ENCODE measurements at places on chromosomes 16 and 17.

- DNase-seq, result no peak
Observed at GRCh38 chr17:41439375-41439774, 1.4 kb downstream of the KRT38 start.

- DNase-seq, result peak; percentile 79
Observed at GRCh38 chr16:75138636-75139035, 9.7 kb upstream of the ZFP1 start.

DNA sequence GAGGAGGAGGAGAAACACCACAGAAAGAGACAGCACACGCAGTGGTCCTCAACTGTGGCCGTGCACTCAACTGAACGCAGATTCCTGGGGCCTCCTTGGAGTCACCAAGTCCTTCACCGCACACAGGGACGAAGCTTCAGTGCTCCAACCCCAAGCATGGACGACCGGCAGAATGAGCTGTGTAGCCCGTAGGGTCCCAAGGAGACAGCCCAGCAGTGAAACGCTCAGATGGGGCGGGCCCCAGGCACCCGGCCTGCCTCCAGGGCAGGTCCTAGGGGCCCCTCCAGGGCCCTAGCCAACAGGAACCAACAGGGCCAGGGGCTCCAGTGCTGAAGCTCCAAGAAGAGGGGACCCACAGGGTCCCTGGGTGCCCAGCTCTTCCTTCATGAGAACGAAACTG, 13.2 kb downstream of the RAB40B start:
- no peak for DNase-seq

- DNase-seq, result no peak
Observed at GRCh38 chr16:86157616-86158247, 258.8 kb downstream of the IRF8 start.

- DNase-seq, result no peak
Observed at GRCh38 chr17:30805944-30806456, 18.5 kb downstream of the CRLF3 start.

- no peak for DNase-seq
Observed at GRCh38 chr16:21217121-21217520, 5.7 kb upstream of the ZP2 start.

DNA sequence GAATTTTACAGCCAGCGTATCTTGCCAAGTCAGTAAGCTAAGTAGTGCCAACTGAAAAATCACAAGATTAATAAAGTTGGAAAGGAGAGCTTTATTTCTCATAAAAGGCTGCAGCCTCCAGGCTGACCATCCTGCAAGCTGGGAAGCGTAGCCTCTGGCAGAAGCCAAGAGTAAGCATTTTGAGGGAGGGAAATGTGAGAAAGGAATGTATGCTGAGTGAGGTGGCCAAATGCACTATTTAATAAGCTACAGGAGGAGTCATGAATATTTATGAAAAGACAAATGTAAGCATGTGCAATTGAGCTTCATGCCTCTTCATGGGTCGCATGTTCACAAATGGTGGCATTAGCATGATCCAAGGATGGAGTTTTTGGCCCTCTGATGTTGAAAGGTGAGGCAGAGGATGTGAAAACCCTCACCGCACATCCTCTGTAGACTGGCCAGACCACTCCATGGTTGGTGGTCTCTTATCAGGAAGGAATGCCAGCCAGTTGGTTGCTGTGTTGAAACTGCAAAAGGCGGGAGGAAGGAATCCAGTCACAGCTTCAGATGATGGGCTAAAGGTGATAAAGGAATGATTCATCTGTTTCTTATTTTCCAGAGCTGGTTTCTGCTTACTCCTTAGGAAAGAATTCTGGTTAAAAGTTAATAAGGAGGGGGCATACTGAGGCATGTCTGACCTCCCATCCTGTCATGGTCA, 9.2 kb downstream of the KRT33B start:
- DNase-seq, result peak; percentile 15

- no peak for DNase-seq
Observed at GRCh38 chr16:19708296-19709205, 9.5 kb downstream of the KNOP1 start.

- no peak for DNase-seq
Observed at GRCh38 chr17:76716146-76716838, 5.5 kb upstream of the MXRA7 start.

DNA sequence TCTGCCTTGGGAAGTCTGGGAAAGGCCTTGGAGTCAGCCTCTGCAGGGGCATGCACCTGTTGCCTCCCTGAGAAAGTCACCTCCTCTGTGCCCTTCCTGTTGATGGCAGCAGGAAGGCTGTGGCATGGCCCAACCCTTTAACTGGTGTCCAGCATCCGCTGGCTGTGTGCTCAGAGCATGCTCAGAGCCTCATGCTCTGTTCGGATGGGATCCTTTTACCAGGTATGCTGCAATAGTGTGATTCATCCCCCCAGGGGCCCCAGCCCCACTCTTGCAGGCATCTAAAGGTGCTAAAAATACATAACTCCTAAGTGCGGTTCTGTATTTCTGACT, 24.9 kb downstream of the KLHL36 start:
- no peak for DNase-seq

GRCh38 chr16:88347656-88348376, 34.9 kb upstream of the ZNF469 start:
- DNase-seq, result no peak

GRCh38 chr16:13931845-13932244, 11.9 kb downstream of the ERCC4 start:
- no peak for DNase-seq

- no peak for DNase-seq
Observed at GRCh38 chr16:11677959-11678881, 10.0 kb downstream of the SNN start.

DNA sequence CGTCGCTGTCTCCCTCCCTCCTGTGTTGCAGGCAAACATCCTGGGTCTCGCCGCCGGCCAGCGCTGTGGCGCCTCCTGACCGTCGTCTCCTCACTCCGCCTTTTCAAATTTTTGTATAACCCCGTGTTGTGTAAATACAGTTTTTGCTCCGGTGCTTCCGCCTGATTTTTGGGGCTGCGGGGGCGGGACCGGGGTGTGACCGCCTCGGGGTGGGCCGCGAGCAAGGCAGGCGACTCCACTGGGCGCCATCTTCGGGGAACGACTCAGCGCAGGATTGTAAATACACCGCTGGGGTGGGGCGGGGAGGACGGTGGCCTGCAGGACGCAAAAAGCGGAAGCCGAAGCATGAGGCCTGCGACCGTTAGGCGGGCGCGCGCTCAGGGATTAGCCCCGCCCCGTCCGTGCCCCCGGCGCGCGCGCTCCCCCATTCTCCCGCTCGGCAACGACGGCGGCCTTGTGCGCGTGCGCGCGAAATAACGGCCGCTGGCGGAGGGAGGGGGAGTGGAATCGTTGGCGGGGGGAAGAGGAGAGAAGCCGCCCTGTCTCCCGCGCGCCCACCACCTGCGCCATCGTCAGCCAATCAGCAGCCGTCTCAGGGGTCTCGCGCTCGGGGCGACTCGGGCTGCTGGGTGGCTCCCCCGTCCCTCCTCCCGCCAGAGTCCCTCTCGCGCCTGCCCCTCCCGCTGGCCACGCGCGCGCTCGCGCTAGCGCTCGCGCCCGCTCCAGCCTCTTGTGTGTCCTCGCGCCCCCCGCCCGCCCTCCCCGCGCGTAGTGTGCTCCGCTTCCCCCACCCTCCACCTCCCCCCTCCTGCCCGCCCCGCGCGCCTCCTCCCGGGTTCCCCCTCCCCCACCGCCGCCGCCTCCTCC, 864 bp upstream of the MAZ start:
- DNase-seq, result peak; percentile 99

- peak; percentile 97 for DNase-seq
Observed at GRCh38 chr17:1724351-1724868, at the start of gene WDR81. WDR81 (plus strand) TSS chr17:1724704; CDS start chr17:1724960, 256 bp downstream.

GRCh38 chr16:14472357-14472756, 157.7 kb downstream of the PARN start:
- DNase-seq, result no peak

DNA sequence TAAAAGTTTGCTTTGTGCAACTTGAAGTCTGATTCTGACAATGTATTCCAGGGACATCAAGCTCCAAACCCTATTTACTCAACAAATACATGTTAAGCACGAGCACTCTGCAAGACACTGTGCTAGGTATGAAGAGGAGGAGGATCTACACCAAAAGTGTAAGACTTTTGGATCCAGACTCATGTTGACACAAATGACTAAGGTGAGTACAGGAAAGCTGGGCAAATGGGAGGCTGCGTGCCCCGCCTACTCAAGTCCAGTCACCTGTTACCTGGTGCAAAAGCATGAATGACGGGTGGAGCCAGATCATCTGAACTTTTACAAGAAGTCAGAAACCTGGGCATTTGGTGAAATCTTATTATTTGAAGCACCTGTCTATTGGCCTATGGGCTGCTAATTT, 120.7 kb downstream of the ABCC12 start:
- DNase-seq, result no peak

- peak; percentile 68 for DNase-seq
Observed at GRCh38 chr16:105521-105920, 27.5 kb downstream of the MPG start.

DNA sequence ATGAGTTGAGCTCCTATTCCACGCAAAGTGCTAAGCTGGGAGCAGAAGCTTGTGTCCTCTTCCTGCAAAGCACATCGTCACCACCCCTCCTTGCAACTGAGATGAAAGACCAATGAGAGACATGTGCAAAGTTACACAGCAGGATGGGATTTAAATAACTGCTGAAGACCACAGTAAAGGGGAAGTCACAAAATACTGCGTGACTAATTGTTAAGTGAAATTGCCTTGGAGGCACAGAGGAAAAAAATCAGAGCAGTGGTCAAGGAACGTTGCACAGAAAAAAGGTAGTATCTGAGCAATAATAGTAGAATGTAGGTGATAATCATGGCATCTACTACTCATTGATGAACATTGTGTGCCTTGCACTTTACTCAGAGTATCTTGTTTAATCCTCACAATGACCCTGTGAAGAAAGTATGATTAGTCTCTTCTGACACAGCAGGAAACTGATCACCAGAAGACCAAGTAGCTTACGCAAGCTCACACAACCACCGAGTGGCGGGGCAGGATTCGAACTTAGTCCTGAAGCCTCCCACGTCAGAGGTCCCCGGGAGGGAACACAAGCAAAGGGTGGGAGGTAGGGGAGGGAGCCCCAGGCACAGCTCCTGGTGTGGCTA, 15.4 kb upstream of the MYO18A start:
- peak; percentile 61 for DNase-seq

DNA sequence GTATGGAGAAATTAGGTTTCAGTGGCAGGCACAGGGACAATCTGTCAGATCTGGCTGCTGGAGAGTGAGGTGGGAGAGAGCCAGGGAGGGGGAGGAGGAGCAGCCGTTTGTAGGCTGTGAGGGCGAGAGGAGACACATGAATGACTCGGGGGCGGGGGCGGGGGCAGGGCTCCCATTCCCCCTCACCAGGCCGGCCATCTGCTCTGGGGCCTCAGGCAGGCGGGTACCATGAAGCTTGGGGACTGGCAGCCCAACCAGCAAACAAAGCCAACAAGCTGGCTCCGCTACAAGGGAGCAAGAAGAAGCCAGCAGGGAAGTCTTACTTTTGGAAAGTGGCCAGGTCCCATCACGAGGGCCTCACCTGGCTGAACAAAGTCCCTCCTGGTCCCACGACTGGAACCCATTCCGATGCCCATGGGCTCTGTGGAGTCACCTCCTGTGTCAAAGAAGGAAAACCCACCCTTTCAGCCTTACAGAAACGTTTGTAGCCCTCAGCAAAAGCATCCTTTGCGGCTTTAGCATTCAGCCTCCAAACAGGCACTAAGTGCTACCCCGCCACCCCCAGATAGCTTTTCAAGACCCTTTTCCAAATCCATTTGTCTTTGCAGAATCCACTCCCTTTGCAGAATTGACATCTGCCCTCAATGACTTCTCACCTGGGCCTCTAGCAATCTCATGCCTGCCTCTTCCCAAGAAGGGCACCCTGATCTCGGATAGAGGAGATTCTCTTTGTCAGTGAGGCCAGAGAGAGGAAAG, 9.2 kb upstream of the SSTR2 start:
- DNase-seq, result peak; percentile 75

- DNase-seq, result no peak
Observed at GRCh38 chr17:69154267-69154666, 12.6 kb upstream of the ABCA6 start.

DNA sequence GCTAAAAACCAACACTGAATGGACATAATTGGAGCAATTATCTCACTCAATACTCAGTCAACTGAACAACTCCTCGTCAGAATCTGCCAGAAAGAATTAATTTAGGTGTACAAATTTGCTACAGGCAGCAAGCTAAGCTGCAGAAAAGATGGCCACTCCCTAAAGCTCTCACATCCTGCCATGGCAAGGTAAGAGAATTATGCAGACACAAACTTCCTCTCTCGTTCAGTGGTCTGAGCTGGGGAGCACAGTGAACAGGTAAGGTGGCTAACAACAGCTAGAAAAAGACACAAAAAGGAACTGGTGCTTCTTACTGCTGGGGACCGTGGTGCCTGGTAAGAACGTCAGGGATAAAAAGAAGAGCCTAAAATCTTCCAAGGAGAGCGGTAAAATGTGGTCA, 74.9 kb upstream of the BCAR1 start:
- no peak for DNase-seq

DNA sequence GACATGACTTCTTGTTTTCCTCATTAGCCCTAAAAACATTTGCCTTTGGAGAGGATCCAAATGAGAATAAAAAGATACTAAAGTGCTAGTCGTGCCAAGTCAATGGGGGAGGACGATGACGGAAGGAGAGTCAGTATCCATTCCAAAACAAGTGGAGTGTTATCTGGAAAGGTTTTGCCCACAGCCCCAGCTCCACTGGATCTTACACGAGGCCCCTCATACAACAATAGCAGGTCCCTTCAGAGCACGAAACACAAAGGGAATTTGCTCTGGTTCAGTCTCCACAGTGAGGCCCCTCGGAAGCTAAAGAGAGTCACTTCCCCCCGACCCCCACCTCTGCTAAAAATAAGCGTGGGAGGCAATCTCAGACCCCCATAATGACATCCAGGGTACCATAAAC, 496.9 kb upstream of the ZFHX3 start:
- DNase-seq, result no peak

GRCh38 chr17:70292366-70292765, 123.0 kb downstream of the KCNJ2 start:
- no peak for DNase-seq

- DNase-seq, result peak; percentile 37
Observed at GRCh38 chr16:47061204-47061603, 82.5 kb downstream of the NETO2 start.

DNA sequence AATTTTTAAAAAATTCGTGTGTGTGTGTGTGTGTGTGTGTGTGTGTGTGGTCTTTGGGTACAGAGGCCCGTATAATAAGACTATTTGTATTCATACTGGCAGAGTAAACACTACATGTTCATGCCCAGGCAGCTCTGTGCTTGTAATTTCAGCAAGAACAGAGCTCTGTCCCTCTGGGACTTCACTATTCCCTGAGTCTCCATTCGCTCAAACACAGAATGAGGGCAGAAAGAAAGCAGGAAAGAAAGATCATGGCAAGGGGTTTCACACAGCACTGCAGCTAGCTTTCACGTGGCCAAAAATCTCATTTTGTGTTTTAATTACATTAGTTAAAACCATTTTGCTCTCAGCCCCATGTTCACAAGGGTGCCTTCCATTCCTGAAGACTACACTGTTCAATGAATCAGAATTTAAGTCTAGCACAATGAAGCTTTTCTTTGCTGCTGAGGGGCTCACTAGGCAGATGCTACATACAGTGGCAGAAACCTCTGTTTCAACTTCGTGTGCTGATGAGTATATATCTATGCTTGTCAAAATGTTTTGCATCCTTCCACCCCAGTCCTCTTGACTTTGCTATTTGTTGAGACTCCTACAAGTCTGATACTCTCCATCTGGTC, 198.4 kb upstream of the C17orf78 start:
- no peak for DNase-seq

GRCh38 chr17:59786536-59787319, 79.3 kb downstream of the VMP1 start:
- peak; percentile 81 for DNase-seq

- DNase-seq, result no peak
Observed at GRCh38 chr16:10693889-10694288, 841 bp downstream of the TEKT5 start.

GRCh38 chr16:70694088-70694867, 8.4 kb upstream of the MTSS2 start:
- DNase-seq, result peak; percentile 87

All from endodermal cell (in vitro differentiated cells).